ENCODE measurements at places on chromosomes 2 and 18.

GRCh38 chr2:10324095-10324832 lies 21.6 kb downstream of the HPCAL1 start:
- no peak for DNase-seq

GRCh38 chr2:106563195-106563594 lies 76.0 kb downstream of the CD8B2 start:
- no peak for DNase-seq

GRCh38 chr2:12032398-12032797 lies 286.0 kb downstream of the LPIN1 start:
- no peak for DNase-seq

- no peak for DNase-seq
These were observed 56.0 kb upstream of the LRPPRC start for GRCh38 chr2:44051593-44052347.
